ENCODE measurements at places on chromosomes 6 and 20.

- peak; percentile 27 for DNase-seq
Measured at GRCh38 chr20:6700563-6701329, 66.7 kb upstream of the BMP2 start.

- DNase-seq: no peak
Measured at GRCh38 chr20:5608442-5609161, 141.6 kb upstream of the SHLD1 start.

- no peak for DNase-seq
Measured at GRCh38 chr20:34941226-34941625, 14.4 kb downstream of the GSS start.

GRCh38 chr20:31923388-31924331, 28.2 kb downstream of the PDRG1 start:
- DNase-seq: no peak

DNA sequence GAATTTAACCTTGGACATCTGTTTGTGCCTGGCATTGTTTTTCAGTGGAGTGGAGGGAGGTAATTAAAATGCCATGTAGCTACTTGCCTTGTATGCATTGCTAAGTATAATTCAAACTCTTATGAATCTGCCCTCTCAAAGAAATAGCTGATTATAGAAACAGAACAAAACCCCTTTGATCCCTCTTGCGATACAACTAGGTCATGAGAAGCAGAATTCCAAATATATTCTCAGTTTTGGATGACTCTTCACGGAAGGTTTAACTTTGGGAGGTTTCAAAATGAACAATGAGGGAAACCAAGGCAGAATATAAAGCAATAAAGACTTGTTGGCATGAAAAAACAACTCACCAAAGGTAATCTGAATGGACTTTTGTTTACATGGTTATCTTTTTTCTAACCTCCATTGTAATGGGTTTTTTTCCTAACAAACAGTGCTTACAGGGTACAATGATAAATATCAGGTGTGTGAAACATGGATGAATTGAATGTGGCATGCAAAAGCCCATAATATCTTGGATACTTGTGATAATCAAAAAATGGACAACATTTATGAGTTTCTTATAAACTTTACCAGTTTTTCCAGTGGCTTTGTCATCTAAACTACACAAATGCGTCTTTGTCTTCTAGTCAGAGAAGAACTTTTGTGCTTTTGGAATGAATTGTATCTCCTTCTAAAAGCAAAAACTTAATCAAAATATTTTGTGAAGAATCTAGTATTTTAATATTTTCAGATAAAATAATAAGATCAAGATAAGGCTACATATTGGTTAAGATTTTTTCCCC, 15.7 kb upstream of the HEY2 start:
- no peak for DNase-seq

DNA sequence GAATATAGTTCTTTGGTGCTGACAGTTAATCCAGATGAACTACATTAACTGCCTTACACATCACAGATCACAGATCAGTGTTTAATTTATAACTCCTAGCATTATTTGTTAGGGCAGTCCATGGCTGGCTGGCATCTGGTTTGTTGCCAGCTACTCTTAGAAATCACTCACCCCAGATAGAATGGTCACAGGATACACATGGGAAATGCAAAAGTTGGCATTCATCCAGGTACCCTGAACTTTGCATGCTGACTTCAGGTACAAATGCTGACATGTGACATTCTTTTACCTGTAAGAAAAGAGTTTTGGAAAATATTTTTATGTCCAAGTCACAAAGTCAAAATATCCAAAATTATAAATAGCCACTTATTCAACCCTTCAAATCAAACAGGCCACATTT, 20.2 kb downstream of the FBXL4 start:
- DNase-seq: no peak

DNA sequence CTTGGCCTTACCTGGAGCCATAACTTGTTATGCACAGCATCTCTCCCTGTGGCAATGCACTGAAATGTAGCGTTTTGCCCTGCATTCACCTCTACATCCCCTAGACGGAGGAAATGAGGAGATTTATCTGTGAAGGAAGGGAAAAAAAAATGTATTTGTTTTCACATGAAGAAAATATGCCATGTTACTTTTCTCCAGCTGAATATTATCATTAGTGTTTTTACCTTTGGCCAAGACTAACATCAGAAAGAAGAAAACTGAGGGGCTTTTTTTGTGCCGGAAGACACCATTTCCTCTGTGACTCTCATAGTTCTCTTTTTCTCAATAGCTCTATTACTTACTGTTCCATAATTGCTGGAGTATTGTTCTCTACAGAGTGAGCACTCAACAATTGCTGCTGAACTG, 280.4 kb downstream of the PTPRK start:
- DNase-seq: no peak

- DNase-seq: no peak
Measured at GRCh38 chr6:41730531-41731436, 4.6 kb downstream of the TFEB start.

- DNase-seq: no peak
Measured at GRCh38 chr6:111973927-111974639, 79.8 kb upstream of the CCN6 start.

GRCh38 chr6:111175109-111175508, 87.8 kb downstream of the SLC16A10 start:
- DNase-seq: no peak

- peak; percentile 49 for DNase-seq
Measured at GRCh38 chr6:3259491-3259958, 778 bp downstream of the PSMG4 start.

GRCh38 chr6:30590509-30590908, 19.3 kb downstream of the ABCF1 start:
- DNase-seq: no peak

DNA sequence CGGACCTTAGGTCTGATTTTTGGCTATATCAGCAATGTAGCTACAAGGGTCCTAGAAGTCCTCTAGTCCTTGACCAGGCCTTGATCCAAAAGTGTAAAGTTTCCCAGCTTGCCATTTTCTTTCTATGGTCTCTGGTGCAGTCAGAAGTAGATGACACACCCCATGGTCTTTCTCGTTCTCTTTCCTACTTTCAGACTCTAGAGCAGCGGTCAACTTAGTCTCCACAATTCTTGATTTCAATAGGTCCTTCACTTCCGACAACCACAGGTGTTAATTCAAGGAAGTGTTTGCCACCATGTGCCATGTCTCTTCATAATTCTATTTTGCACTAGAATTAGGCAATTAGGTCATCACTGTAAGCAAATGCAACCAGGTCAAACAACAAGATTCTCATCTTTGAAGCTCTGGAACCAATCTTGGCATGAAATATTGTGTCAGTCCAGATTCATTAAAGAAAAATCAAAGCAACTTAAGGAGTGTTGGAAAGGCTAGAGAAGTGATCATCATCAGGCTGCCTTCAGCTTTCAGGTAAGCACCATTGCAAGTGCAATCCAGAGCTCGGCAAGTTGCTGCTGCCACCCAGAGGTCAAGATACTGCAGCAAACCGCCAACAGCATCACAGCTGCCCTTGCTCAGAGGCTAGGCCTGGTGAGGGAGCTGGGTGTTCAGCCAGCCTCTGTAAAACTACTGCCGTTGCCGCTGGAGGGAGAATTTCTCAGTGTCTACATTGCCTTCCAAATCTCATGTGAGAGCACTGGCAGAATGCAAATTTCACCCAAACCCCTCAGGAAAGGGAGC, 5.6 kb upstream of the SYNE1 start:
- no peak for DNase-seq

DNA sequence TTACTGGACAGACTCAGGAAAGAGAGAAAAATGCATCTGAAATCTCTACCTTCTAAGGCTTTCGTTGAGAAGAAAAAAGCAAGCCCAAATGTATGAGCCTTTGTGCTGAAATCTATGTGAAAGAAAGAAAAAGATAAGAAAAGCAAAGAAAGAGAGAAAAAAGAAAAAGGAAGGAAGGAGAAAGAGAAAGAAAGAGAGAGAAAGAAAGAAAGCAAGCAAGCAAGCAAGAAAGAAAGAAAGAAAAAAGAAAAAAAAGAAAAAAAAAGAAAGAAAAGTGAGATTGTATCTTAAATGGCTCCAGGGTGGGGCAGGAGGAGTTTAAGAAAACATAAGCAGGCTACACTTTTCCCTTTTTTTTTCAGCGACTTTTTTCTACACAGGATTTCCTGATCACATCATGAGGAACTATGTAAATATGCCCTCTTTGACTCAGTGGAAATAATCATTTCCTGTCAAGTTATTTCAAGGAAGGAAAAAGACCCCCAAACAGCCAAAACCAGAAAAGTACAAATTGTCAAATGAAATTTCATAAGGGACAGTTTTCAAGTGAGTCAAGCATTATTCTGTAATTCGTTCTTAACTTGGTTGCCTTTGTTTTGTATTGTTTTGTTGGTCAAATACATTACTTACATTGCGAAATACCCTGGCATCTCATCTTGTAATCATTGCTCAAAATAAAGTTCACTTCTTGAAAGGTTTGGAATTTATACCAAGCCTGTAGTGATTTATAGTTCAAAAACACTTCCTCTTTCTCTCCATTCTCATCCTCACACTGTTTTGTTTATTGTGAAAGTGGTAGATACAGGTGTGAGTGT, 79.5 kb upstream of the RNF217 start:
- DNase-seq: no peak

- no peak for DNase-seq
Measured at GRCh38 chr6:151847064-151847463, 39.6 kb downstream of the ESR1 start.

GRCh38 chr6:109121411-109121810, 26.1 kb downstream of the CEP57L1 start:
- no peak for DNase-seq

- DNase-seq: no peak
Measured at GRCh38 chr20:2930538-2930937, 57.3 kb downstream of the PTPRA start.

DNA sequence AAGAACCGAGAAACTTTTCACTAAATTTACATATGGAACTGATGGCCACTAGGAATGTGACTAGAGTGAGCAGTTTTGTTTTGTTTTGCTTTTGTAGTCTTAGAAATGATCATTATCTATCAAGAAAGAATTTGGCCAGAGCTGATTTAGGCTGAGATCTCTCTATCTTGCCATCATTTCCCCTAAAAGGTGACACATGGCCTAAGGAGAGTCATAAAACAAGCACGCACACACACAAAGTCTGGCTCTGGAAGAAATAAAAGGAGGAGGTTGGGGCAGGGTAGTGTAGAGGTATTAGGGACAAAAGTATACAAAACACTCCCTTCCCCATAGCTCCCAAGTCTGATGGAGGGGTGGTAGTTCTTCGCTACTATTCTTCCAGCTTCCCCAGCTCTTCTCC, 56.4 kb downstream of the RIPOR2 start:
- DNase-seq: no peak

- no peak for DNase-seq
Measured at GRCh38 chr6:30344191-30344867, 627 bp upstream of the RPP21 start.

GRCh38 chr6:140046016-140046632, 671.7 kb upstream of the CITED2 start:
- no peak for DNase-seq

- no peak for DNase-seq
Measured at GRCh38 chr6:56550301-56550700, 92.4 kb downstream of the DST start.

GRCh38 chr20:50721881-50722281, 9.5 kb upstream of the PARD6B start:
- no peak for DNase-seq

Measured in transverse colon (tissue), 4 donors.